ENCODE measurements at places on chromosomes 6 and 20. TPM values are rescaled to one million over a fixed set of nuclear protein-coding genes. Genes with fewer than 3 reads are reported as not detected.
A peak's percentile ranks its signal among the peaks of the same experiment; 100 is the strongest.

DNA sequence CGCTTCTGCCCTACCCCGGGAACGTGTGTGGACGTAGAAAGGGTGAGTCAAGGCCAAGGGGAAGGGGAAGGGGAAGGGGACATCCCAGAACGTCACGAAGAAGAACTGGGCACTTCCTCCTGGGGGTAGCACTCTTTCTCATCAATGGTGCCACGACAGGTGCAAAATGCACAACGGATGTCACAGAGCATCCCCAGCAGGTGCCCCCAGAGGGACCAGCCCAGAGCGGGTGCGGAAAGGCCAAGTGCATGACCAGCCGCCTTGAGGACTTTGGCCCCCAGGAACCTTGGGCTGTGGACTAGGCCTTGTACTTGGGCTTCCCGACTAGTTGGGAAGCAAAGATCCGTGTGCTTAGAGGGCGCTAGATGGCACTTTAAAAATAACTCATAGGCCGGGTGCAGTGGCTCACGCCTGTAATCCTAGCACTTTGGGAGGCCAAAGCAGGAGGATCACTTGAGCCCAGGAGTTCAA is 12.1 kb upstream of the SRC start:
- no peak for DNase-seq

DNA sequence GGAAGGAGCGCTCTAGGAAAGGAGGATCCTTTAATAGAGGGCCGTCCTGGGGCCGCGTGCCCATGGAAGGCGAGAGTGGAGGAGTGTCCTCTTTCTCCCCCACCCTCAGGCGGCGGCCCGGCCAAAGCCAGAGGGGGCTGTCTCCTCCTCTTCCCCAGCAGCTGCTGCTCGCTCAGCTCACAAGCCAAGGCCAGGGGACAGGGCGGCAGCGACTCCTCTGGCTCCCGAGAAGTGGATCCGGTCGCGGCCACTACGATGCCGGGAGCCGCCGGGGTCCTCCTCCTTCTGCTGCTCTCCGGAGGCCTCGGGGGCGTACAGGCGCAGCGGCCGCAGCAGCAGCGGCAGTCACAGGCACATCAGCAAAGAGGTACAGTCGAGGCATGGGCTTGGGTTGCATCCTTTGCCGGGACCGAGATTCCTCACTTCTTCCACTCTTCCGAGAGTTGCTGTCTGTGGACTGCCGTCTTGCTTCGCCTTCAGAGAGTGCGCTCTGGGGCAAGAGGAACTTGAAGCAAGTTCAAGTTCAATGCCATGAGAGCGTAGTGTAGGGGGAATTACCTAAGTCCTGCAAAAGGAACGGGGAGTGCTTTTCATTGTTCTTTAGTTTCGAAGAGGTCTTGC is at the start of gene LAMA2:
LAMA2 (plus strand) TSS at position 148 of the 621 bp plus-strand sequence; CDS start at position 256, 108 bp downstream.
- DNase-seq = peak; percentile 94

DNA sequence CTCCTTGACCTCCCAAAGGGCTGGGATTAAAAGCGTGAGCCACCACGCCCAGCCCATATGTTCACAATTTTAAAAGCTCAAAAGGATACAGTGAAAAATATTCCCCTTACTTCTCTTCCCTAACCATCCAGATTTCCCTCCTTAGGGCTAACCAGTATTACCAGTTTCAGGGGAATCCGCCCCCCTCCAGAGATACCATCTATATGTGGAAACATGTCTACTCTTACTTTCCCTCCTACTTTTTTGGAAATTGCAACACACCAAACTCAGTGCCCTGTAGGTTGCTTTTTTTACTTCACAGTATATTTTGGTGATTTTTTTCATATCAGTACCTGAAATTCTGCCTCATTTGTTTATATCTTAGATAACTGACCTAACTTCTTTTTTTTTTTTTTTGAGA is 6.9 kb upstream of the RPL10A start:
- no peak for DNase-seq

- DNase-seq = no peak
Measured at GRCh38 chr20:41956338-41957074, 338.3 kb upstream of the CHD6 start.

DNA sequence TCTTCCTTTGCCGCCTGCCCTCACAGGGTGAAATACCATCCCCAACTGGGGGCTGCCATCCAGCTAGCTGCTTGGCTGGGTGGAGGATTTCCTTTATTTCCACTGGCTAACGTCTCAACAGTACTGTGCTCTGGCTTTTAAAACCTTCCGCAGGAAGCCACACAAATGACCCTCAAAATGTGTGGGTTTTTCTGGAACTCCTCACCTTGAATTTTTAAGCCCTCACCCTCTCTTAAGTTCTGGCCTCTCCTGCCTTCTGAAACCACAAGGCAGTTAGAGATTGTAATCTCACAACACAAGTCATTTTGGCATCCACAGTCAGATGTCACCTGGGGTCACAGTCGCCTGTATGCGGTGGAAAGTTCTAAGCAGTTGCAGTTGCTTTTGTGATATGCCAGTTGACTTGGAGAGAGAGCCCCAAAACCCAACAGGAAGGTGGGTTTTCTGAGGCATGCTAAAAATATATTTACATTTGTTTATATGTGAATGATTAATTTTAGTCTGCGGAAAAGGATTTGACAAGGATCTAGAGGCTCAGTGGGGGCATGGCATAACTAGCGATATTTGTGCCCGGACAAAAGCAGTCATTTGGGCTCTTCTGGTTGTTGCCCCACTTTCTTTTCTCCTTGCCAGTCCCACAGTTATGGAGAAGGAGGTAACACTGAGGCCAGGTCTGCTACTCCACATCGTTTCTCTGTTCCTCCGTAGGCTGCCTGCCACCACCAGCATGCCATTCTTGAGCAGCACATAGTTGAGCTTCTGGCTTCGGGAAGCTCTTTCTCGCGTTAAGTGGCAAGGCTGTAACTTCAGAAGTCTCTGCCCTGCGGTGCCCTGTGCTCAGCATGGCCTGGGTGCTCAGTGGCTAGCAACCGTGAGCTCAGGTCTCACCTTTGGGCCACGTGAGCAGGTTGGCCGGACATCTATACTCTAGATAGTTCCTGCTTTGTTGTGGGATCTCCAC is 335.3 kb downstream of the CD83 start:
- no peak for DNase-seq

ARFGEF3 gene
- total RNA-seq = 2.0 TPM

APOM gene
- 1.2 TPM for total RNA-seq

PKIB gene
- 0.37 TPM for total RNA-seq

PI3 gene
- not detected for total RNA-seq

GRCh38 chr20:5665417-5665816 is 84.8 kb upstream of the SHLD1 start:
- no peak for DNase-seq

- DNase-seq = no peak
Measured at GRCh38 chr6:14721103-14721758, 524.6 kb upstream of the JARID2 start.

- DNase-seq = no peak
Measured at GRCh38 chr20:24981282-24981681, 11.3 kb downstream of the APMAP start.

POFUT1 gene
- 34.6 TPM for total RNA-seq

- DNase-seq = no peak
Measured at GRCh38 chr6:71287038-71287437, 1.6 kb upstream of the OGFRL1 start.
